HFFc6 (cell line): ENCODE measurements at places on chromosomes 2 and 18. TPM values are rescaled to one million over a fixed set of nuclear protein-coding genes. Genes with fewer than 3 reads are reported as not detected.

DNA sequence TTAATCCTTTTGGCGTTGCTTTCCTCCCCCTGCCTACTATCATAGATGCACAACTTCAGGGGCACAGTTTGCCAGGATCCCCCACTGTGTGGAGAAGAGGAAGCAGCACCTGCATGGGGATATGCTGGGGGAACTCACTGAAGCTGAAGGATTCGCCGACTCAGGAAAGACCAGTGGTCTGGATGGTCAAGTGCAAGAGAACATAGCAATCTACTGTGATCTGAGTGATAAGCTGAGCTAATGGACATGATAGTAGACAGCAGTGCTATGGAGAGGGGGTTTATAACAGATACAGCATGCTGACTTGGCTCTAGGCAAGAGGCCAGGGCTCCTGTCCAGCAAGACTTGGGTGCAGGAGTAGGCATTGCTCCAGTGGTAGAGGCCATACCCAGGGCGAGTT is 124.4 kb upstream of the NRP2 start:
- no peak for DNase-seq

DNA sequence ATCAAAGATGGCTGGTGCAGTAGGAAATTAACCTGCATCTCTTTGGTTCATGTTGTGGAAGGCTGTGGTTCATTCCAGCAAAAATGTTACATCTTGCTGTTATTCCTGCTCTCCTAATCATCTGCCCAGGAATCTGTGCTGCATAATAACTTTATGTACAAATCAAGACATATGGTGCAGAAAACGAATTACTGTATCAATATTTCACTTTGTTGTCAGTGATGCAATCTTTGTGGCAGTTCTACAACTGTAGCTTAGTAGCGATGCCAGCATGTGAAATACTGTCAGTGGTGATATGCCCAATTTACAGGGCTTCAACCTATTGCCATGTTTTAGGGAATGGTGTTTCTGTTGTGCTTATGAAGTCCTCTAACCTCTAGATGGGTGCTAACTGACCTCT is 1114.7 kb downstream of the SOCS6 start:
- no peak for DNase-seq

DNA sequence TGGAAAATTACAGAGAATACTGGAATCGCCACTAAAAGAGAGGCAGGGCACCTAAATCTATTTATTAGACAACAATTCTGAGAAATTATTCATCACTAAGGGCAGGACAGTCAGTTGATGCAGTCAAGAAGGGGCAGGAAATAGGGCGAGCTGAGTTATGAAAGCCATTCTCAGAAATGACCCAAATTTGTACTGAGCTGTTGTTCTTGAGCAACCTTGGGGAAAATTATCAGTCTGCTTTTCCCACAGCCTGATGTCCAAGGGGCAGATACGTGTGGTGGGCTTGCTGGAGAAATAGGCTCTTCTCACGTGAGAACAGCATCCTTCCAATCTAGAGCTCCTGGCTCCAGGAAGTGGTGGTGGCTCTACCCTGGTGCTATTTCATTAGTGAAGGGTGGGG is 38.6 kb downstream of the STON1 start:
- no peak for DNase-seq

DNA sequence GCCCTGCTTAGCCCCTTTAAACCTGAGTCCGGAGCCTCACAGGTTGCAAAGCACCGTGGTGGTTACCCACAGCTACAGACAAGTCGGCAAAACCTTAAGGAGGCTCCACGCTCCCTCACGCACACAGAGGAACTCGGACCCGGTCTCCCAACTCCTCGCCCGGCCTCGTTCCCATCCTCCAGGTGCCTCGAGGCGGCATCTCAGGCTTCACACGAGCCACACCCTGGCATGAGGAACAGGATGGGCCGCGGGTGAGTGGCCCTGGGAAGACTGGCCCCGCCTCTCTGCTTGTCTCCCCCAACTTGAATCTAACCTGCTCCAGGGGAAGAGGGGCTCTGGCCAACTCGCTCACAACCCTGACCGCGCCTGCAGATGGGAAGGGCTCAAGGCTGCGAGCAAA is 97.4 kb downstream of the EIPR1 start:
- DNase-seq, result no peak

DNA sequence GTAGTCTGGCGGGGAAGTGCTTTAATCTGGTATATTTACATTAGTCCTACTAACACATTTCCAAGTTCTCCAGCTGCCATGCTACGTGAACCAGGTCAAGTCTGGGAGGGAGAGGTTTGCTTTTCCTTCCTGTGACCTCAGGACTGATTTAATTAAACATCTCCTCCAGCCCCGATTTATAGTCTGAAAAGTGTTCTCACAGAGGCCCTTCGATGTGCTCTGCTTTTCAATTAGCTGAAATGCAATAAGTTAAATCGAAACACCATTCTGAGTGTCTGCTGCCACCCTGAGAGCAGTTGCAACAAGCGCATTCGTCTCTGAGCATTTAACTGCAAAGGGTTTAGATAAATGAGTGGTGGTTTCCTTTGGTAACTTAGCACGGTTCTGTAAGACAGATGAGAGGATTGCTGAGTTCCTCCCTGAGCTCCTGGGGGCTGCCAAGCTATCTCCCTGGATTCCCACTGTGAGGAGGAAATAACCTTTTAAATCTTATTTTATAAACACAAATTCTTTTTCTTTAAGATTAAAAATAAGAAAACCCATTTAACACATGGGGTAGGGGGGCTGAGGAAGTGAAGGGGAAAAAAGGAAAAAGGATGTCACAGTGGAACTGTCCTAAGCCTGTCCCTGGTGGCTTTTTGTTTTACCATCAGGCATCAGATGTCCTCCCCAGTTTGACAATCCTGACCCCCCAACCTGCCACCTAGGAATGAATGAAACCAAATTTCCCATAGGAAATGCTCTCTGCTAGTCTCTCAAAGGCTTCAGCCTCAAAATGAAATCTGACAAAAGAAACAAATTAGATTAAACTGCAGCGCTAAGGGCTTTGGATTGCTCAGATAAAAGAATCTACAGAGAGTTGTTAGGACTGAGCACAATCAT is 56.5 kb upstream of the CREB1 start:
- DNase-seq, result peak; percentile 71

- DNase-seq, result peak; percentile 55
Observed at GRCh38 chr2:74532222-74532621, 2.5 kb downstream of the HTRA2 start.

DNA sequence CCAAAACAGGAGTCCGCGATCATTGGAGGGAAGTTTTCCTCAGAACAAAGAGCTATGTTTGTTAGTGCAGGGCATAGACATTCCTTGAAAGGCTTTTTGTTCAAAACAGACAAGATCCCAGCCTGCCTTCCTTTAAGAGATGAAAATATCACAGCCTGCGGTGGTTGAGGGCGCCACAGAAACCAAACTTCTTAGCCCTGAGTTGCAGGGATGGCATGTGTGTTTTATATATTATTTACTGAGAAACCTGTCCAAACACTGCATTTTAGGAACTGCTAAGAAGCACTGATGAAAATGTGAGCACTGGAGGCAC is 57.5 kb upstream of the TMEM178A start:
- DNase-seq, result no peak

DNA sequence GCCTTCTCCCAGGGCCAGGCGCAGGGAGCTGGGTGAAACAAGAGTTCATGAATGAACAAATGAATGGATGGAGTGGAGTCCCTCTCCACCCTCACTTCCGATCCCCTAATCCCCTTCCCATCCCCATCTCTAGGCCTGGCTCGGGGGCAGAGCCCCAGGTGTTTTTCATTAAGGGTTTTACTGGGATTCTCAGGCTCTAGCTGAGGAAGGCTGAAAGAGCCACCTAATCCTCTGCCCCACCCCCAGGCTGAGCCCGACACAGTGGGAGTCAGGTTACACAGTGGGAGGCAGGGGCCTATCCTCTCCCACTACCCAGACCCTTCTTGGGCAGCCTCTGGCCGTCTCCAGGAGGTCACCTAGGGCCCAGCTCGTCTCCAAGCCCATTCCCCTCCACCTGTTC is 36.1 kb downstream of the SDC1 start:
- DNase-seq, result no peak

DNA sequence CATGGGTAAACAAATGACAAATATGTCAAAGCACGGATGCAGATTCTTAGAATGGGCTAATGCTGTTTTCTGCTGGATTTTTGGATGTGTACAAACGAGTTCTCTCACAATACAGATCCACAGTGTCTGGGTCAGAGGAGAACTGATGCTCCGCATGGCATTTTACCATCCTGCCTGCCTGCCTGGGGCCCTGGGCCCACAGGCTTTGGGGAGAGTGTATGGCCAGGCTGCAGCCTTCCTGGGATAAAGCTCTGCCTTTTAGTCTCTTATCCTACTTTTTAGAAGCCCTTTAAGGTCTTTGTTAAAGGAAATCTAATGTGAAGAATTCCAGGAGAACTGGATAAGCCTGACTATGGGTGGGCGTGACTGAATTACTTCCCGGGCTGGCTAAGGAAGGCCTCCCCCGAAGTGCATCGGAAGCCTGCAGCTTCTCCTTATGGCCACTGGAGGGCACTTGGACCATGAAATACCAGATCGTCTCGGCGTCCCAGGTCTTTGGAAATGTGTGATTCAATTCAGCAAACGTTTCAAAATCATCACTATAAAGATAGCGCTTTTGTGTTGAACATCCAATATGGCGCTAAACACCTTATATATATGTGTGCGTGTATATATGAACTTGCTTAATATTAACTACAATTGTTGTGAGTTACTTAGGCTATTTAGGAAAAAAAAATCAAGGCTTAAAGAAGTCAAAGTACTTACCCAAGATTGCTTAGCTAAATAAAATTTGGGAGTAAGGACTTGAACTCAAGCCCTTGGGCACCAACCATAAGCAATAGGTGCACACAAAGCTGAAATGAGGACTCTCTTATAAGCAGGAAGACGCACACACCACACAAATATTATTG is 15.2 kb upstream of the DNPEP start:
- DNase-seq, result peak; percentile 78

GRCh38 chr2:167471734-167472133 is 583.5 kb downstream of the XIRP2 start:
- no peak for DNase-seq

- peak; percentile 58 for DNase-seq
Observed at GRCh38 chr2:133986081-133986837, 267.6 kb upstream of the MGAT5 start.

GRCh38 chr2:50649626-50650402 is 382.1 kb downstream of the NRXN1 start:
- no peak for DNase-seq

DNA sequence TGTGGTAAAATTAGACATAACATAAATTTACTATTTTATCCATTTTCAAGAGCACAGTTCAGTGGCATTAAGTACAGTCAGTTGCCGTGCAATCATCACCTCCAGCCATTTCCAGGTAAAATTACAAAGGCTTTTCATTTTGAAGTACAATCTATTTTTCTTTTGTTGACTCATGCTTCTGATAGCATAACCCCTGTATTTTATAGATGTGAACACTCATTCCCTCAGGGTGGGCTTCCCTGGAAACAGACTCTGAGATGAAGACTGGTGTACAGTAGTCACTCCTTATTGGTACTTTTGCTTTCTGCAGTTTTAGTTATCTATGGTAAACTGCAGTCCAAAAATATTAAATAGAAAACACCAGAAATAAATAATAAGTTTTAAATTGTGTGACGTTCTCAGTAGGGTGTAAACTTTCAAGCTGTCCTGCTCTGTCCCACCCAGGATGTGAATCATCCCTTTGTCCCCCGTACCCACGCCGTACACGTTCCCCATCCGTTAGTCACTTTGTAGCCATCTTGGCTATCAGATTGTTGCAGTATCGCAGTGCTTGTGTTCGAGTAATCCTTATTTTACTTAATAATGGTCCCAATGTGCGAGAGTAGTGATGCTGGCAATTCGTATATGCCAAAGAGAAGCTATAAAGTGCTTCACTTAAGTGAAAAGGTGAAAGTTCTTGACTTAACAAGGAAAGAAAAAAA is 41.1 kb upstream of the NAB1 start:
- no peak for DNase-seq

- DNase-seq, result peak; percentile 15
Observed at GRCh38 chr2:143284087-143284675, 155.0 kb downstream of the ARHGAP15 start.

GRCh38 chr18:31146809-31147208 is 15.8 kb downstream of the DSC1 start:
- DNase-seq, result no peak

- no peak for DNase-seq
Observed at GRCh38 chr2:1246239-1246638, 167.0 kb upstream of the TPO start.

- DNase-seq, result no peak
Observed at GRCh38 chr2:167103028-167103756, 214.9 kb downstream of the XIRP2 start.

GRCh38 chr2:193808877-193809276 is 1614.1 kb upstream of the TMEFF2 start:
- DNase-seq, result no peak

Gene RND3
- total RNA-seq, result 425 to 551 TPM (median 488 TPM) in 3 replicates

Gene WNT6
- not detected in 3 replicates for total RNA-seq

Gene ALPP
- not detected in 3 replicates for total RNA-seq

Gene TUBA3E
- not detected in 3 replicates for total RNA-seq

Gene DSC2
- not detected in 3 replicates for total RNA-seq

Gene DES
- total RNA-seq, result 0.09 to 0.31 TPM (median 0.19 TPM) in 3 replicates

Gene TRIM43
- total RNA-seq, result not detected in 3 replicates
